Activated CD4-positive, CD25-positive, alpha-beta regulatory T cell (primary cell): ENCODE measurements at places on chromosomes 5 and 9.

- DNase-seq: no peak
These were observed 79.6 kb downstream of the PDE4D start for GRCh38 chr5:59813761-59814536.

DNA sequence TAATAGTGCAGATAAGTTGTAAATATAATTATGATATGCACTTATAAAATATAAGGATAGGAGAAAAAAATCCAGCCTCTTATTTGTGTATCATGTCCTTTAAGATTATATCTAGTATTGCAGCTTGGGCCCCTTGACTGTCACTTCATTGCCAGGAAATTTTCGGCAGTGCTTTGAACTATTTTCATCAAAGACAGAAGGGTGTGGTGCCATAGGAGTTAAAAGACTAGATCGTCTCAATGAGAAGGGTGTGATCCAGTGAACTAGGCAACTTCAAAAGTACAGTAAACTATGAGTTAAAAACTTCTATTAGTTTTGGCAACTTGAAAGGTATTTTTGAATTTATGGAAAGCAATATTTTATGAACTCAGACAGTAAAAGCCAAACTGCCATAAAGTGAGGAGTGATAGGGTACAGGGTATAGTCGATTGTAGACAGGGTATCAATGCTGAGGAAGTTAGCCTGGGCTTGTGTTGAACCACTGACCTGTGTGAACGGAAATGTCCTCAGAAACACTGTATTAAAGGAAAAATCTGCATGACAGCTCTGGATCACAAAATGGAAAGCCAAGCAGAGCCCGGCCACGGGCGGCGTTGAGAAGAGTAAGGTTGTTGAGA lies 48.6 kb upstream of the IZUMO3 start:
- DNase-seq: no peak

GRCh38 chr9:97763874-97764273 lies 66.7 kb upstream of the XPA start:
- DNase-seq: no peak

DNA sequence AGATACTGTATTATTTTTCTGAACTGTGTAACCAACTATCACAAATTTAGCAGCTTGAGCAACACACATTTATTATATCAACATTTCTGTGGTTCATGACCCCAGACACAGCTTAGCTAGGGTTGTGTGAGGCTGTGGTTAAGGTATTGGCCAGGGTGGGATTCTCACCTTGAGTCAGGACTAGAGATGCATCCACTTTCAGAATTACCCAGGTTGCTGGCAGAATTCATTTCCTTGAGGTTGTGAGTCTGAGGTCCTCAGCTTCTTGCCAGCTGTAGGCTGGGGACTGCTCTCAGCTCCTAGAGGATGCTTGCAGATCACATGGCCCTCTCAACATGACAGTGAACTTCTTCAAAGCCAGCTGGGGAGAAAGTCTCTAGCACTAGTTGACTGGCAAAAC lies 122.5 kb upstream of the RASGRF2 start:
- DNase-seq: no peak

- DNase-seq: no peak
These were observed 90.6 kb downstream of the PTCD2 start for GRCh38 chr5:72410688-72411295.

DNA sequence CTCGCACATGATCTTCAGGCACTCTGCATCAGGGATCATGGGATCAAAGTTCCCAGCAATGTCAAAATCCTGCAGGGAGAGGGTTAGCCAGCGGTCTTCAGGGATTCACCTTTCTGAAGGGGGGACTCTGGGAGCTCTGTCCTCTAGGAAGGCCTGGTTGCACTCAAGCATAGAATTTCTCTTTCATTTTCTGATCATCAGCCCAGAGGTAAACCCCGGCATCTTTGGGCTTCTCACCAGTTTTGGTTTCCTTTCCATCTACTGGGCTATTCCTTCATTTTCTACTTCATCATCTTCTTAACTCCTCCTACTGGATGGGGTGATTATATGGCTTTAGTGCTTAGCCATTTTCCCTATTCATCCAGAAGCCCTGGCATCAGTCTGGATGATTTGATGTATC lies 4.6 kb upstream of the DND1 start:
- DNase-seq: no peak

DNA sequence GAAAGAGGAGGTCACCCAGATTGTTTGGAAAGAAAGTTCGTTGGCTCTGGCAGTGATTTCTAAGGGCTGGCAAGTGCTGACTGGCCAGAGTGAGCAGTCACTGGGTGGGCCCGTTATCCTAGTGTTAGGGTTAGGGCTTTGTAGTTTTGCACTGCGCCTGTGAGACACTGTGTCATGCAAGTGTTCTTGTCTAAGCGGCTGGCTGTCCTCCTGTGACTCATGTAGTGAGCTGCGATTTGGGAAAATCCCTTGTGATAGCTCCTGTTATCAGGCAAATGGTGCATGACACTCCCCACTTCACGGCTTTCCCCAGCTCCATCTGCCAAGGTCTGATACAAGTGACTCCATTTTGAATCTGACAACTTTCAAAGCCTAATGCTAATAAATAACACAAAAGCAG lies 526.0 kb upstream of the ADAMTS16 start:
- no peak for DNase-seq

GRCh38 chr9:33439731-33440130 lies 7.7 kb downstream of the AQP3 start:
- DNase-seq: no peak

- DNase-seq: no peak
These were observed 44.9 kb downstream of the SHB start for GRCh38 chr9:38024036-38024681.
